ENCODE measurements at places on chromosomes 16 and 17.

GRCh38 chr17:81828656-81829055, 4.4 kb downstream of the MCRIP1 start:
- no peak for DNase-seq

DNA sequence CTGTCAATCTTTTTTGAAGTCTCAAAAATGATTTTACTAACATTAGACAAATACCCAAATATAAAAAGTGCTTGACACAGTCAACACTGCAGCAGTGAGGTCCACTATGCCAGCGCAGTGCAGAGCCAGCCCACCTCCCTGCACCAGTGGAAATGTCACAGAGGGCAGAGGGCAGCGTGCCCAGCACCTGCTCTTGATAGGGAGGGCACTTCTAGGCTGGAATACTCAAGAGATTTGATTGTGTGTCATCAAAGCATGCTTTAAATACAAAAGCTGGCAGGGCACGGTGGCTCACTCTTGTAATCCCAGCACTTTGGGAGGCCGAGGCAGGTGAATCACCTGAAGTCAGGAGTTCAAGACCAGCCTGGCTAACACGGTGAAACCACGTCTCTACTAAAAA, 136.0 kb downstream of the ANKRD11 start:
- no peak for DNase-seq

DNA sequence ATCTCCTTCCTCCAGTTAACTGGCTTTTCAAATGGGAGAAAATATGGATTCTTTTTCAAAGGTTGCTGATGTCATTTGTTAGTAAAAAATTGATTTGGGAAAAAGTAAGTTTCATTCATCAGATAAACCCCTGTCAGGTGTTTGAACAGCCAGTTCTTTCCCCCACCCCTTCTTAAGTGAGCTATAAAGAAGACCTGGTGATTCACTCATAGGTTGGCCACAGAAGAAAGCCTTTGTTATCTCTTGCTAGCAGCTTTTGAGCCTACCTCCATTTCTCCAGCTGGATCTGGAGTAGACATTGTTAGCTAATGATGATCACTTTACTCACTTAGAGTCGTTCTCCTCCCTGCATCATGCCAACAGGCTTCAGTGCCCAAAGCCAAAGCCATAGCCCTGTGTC, 63.0 kb downstream of the NLK start:
- no peak for DNase-seq

- DNase-seq, result no peak
Observed at GRCh38 chr17:50908860-50909764, 43.0 kb upstream of the TOB1 start.

GRCh38 chr16:49158029-49158642, 123.5 kb downstream of the CBLN1 start:
- DNase-seq, result no peak

DNA sequence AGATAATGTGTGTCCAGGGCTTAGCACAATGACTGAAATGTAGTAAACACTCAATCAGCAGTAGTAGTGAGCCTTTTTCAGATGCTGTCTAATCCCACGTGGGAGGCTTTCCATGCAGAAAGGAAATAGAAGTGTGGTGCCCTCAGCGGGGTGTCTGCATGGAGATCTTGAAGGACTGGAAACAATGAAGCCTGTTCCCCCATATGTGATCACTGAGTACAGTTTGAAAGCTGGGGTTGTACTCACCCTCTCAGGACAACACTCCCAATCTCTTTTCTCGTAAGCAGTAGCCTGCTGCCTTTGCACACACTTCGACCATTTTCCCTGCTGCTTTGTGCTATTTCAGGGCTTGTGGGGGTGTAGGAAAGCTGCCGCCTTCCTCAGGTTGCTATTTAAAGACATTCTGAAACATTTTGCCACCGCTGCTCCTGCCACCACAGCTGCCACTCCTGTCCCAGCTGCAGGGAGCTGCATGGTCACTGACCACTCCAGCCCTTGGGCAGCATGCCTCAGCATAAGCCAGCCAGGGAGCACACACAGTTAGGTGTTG, 40.6 kb upstream of the HAS3 start:
- DNase-seq, result no peak

DNA sequence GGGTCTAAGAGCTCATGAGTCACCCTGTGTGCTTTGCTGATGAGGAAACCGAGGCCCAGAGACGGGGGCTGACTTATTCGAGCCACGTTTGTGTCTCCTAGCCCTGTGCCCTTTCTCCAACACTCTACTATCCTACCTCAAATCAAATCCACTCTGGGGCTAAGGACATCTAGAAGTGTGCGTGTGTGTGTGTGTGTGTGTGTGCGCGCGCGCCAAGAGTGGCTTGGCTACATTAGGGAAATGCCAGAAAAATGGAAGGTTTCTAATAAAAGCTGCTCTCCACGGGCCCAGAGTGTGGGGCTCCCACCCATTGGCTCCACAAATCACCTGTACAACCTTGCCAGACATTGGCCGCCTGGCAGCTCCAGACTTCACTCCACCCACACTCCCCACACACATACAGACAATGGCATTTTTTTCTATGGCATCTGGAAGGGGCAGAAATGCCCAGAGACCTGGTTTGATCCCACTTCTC, 30.3 kb upstream of the PHOSPHO1 start:
- no peak for DNase-seq

DNA sequence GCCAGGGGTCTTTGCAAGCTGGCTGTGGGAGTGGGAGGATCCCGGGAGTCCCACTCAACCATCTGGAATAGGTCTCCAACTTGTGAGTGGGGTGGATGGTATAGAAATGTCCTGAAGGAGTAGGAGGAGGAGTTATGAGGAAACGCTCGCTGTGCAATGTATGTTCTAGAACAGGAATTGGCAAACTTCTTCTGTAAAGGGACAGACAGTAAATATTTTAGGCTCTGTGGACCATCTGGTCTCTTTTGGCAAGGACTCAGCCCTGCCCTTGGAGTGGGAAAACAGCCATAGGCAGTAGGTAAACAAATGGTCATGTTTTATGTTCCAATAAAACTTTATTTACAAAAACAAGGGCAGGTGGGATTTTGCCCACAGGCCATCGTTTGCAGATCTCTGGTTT, 149.2 kb downstream of the NPIPB5 start:
- DNase-seq, result no peak

DNA sequence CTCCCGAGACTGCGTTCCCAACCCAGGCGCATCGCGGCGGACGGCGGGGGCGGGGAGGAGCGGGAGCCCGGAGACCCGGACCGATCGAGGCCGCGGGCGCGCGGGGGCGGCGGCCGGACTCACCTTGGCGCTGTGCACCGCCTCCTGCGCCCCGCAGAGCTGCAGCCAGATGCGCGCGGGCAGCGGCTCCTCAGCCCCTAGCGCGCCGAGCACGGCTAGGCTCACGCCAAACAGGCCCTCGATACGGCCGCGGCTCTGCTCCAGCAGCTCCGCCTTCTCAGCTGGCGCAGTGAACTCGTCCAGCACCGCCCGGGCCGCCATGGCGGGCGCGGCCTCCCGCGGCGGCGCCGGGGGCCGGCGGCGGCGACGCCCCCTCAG, 339 bp downstream of the N4BP1 start:
- peak; percentile 45 for DNase-seq

- DNase-seq, result no peak
Observed at GRCh38 chr17:27846042-27846655, 45.8 kb upstream of the NOS2 start.

- no peak for DNase-seq
Observed at GRCh38 chr16:84299734-84300440, 5.2 kb downstream of the WFDC1 start.

DNA sequence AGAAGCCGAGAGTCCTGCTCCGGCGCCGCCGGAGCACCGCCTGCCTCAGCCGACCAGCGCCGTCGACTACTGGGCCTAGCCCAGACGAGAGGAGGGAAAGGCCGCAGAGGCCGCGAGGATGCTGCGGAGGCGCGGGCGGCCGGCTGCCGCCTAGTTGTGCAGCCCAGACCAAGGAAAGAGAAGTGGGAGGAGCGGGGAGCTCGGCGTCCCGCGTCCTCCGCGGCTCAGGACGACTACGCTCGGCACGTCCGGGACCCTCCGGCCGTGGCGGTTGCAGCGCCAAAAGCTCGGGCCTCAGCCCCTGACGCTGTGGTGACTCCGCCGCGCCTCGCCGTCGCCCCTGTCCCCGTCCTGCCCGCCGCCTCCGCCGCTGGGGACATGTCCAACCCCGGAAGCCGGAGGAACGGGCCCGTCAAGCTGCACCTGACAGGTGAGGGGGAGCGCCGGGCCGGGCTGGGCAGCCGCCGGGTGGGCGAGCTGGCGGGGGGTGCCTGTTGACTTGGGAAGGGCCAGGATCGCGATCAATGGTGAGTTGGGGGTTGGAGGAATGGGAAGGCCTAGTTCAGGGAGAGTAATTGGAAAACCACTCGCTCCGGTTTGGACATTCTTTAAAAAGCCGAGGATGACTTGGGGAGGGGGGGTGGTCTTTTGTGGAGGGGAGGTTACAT, 37.7 kb downstream of the RNF135 start:
- peak; percentile 46 for DNase-seq

DNA sequence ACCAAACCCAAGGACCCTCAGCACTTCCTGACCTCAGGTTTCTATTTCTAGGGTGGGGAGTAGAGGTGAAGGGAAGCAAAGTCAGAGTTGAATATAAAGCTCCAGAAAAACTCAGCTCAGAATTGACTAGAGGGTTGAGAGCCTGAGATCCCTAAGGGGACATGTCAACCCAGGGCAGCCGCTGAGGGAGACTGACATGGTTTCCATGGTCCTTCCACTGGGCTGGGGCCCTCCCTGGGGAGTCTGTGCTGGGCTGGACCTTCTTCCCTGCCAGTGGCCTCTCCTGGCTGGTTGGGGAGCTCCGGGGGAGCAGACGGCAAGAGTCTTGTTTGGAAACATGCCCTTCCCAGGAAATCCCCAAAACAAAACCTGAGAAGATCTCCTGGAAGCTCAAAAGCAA, 121.3 kb downstream of the METRNL start:
- DNase-seq, result no peak

DNA sequence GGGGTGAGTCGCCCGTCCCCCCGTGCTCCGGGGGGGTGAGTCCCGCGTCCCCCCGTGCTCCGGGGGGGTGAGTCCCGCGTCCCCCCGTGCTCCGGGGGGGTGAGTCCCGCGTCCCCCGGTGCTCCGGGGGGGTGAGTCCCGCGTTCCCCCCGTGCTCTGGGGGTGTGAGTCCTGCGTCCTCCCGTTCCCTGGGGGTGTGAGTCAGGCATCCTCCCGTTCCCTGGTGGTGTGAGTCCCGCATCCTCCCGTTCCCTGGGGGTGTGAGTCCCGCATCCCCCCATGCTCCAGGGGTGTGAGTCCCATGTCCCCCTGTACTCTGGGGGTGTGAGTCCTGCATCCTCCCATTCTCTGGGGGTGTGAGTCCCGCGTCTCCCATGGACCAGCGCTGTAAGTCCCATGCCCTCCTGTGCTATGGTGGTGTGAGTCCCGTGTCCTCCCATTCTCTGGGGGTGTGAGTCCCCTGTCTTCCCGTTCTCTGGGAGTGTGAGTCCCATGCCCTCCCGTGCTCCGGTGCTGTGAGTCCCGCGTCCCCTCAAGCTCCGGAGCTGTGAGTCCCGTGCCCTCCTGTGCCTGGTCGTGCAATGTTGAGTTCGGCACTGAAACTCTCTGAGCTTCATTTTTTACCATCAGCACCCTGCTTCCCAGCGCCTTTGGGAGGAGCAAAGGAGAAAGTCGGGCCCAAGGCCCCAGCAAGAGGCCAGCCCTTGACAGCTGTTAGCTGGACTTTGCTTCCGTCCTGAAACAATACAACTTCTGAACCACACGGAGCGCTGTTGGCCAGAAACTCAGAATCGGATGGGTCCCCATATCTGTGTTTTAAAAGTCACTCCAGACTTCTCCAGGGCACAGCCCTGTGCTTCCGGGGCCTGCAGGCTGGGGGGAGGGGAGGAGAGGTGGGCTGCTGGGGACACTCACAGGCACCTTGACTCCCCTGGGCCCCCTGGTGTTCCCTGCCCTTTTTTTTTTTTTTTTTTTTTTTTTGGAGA, 11.5 kb upstream of the ZC3H18 start:
- peak; percentile 28 for DNase-seq

- no peak for DNase-seq
Observed at GRCh38 chr17:10186771-10187410, 11.5 kb downstream of the GAS7 start.

All from HFFc6 (cell line).